NCI-H1930 (cell line): ENCODE measurements at places on chromosomes 5 and 9.

- no peak for DNase-seq
Measured at GRCh38 chr9:129175825-129176633, 2.0 kb downstream of the IER5L start.

DNA sequence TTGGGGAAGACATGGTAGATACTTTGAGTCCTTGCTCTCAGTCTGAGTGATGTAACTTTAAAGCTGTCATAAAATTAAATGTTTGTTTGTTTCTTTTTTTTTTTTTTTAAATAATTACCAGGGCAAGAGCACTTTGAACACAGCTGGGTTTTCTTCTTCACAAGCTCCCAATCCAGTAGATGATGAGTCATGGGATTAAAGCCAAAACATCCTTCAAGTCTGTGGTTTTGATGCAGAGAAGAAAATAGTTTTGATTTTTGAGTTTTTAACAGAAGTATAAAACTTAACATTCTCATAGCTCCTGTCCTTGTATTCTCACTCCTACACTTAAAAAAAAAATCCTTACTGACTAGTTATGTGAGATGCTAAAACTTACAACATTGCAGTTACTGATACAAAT lies 34.8 kb upstream of the IL31RA start:
- DNase-seq, result no peak

- no peak for DNase-seq
Measured at GRCh38 chr5:131064669-131065371, 100.2 kb downstream of the HINT1 start.

DNA sequence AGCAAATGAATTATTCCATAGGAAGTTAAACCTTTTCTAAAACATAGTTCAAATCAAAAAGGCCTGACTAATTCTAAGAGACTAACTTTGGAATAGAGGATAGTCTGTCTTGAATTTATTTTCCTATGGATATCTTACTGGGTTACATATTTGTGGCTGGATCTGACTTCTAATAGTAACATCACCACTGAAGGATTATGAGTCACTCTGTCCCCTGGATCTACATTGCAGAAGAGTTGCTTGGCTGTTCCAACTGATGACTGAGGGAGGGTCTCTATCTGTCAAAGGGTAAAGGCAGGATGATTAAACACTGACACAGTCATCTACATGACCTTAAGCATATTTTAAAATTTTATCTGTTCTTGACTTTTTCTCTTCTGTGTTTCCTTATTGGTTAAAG lies 119.6 kb upstream of the FST start:
- DNase-seq, result no peak

DNA sequence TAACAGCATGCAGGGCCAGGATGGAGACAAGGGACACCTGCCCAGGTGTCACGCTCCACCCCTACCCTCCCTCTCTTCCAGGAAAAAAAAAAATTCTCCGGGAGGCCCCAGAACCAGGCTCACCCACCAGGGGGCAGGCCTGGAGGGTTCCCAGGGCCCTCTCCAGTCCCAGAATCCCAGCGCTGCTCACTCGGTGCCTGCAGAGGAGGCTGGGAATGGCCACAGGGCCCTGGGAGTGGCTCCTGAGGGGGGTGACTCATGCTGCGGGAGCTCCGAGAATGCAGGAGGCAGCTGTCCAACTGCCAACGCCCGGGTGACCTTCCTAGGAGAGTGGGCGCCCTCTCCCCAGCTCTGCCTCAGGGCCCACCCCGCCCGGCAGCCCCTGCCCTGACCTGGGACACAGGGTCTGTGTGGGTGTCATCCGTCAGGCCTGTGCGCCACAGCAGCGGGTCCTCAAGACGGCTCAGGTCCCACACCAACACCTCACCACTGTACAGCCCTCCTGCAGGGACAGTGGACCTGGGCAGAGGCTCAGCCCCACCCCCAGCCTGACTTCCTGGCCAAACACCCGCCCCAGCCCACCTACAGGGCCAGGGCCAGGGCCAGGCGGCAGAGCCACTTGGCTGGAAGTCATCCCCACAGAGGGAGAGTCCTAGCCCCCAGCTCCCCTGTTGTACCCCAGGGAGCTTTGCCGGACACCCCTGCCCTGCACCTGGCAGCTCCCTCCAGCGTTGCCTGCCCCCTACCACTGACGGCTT lies 21.2 kb downstream of the DYNC2I2 start:
- peak; percentile 18 for DNase-seq

GRCh38 chr5:36599986-36600779 lies 6.2 kb upstream of the SLC1A3 start:
- no peak for DNase-seq

DNA sequence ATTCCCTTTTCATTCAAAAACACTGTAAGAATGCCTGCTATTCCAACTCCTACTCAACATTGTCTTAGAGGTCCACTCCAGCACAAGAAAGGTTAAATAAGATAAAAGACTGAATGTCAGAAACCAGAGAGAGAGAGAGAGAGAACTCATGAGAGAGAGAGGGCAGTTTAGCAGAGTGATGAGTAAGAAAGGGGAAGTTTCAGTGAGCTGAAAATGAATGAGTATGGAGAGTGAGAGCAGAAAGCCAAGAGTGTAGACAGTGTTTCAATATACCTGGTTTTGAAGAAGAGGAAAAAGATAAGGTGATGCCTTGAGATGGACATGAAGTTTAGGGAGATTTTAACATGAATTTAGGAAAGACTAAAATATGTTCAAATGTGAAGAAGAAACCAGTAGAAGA lies 528.0 kb upstream of the SEMA6A start:
- no peak for DNase-seq

DNA sequence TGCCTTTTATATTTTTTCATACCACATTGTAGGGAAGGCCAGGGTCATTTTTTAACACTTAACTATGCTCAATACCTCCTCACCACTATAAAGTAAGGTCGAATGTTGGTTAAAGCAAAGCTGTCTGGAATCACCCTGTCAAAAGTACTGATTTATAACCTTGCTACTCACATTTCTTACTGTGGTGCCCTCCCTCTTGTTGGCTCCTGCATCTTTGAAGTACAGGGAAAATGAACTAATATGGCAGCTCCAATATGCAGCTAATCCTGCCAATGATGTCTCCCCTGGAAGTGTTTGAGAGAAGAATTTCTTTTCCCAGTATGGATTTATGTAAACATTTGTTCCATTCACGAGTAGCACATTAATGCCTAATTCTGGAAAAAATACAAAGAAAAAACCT lies 108.4 kb upstream of the RPS23 start:
- no peak for DNase-seq

GRCh38 chr5:172187118-172188032 lies 649 bp downstream of the STK10 start:
- no peak for DNase-seq

- DNase-seq, result no peak
Measured at GRCh38 chr5:168424594-168425323, 61.5 kb upstream of the RARS1 start.

DNA sequence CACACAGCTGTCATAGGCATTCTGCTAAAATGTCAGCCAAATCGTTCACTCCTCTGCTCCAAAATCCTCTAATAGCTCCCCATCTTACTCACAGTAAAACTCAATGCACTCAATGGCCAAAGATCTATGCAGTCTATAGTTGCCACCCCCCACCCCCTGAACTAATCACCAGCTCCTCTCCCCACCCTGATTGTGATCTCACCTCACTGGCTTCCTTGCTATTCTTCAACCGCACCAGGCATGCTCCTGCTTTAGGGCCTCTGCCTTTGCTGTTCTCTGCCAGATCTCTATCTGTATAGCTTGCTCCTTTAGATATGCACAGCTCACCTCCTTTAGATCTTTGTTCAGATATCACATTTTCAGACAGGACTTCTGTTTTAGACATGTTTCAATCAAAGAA lies 33.2 kb upstream of the SNX2 start:
- no peak for DNase-seq

GRCh38 chr9:131577005-131578000 lies 32.0 kb downstream of the PRRT1B start:
- no peak for DNase-seq
